ENCODE measurements at places on chromosomes 3 and 15.

DNA sequence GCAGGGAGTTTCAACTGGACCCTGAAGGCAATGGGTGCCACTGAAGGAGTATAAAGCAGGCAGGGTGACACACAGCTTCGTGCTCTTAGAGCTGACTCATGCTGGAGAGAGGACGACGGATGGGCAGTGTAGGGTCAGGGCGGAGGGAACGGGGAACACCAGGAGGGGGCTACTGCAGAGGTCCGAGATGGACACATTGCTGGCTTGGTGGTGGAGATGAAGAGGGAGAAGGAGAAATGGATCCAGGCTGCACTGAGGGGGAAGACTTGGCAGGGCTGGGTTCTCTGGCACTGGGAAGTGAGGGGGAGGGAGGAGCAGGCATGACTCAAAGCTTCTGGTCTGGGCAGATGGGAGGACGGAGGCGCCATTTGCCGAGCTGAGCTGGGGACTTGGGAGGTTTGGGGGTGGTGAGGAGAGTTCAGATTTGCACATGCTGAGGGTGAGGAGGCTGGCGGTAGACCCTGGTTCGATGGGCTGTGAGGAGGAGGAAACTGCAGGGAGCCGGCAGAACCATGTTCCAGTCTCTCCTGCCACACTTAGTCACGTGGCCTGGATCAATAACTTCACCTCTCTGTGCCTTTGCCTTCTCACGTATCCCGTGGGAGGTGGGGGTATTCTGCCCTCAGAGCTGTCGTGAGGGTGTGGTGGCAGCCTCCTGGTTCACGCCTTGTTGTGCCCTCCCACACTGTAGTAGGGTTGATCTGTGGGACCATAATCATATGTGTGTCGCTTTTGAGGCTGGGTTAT, 4.6 kb upstream of the KCTD6 start:
- DNase-seq, result peak; percentile 34

DNA sequence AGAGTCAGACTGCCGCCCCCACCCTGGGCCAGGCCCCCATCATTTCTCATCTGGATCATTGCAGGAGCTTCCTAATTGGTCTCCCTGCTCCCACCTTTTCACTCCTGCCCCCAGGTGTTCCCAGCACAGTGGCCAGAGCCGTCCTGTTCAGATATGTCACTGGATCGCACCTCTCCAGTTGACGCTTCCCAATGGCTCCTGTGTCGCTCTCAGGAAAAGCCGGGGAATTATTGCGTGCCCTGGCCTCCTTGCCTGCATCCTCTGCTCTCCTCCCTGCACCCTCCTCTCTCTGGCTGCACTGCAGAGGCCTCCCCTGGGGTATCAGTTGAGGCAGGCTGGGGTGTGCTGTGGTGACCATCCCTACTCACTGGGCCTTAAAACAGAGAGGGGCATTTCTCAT, 25.5 kb upstream of the CYP11A1 start:
- no peak for DNase-seq

- DNase-seq, result no peak
Observed at GRCh38 chr15:61483599-61483998, 254.5 kb upstream of the RORA start.

GRCh38 chr3:54954022-54954421, 26.2 kb upstream of the LRTM1 start:
- peak; percentile 34 for DNase-seq

- peak; percentile 35 for DNase-seq
Observed at GRCh38 chr15:94412979-94413746, 181.8 kb downstream of the MCTP2 start.

DNA sequence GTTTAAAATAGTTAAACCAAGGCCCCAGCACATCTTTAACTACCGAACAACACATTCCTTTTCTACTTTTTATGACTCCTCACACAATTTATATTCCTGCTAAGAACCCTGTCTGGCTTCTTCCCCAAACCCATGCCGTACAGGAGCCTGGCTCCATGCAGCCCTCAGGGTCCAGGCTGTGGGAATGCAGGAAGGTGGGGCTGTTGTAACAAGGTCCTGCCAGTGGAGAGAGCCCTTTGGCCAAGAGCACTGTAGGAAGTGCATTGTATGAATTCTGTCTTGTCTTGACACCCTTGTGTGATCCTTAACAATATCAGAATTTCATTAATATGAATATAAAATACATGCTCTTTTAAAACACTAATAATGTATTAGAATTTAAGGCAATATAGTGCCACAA, 563.8 kb downstream of the TBL1XR1 start:
- no peak for DNase-seq

GRCh38 chr3:179449636-179450035, 1.6 kb downstream of the GNB4 start:
- DNase-seq, result peak; percentile 2

GRCh38 chr3:187504435-187504834, 136.2 kb downstream of the RTP4 start:
- DNase-seq, result no peak
